ENCODE measurements at places on chromosomes 11 and 22.

- no peak for DNase-seq
Observed at GRCh38 chr22:17891481-17892167, 117.4 kb upstream of the BID start.

- DNase-seq = no peak
Observed at GRCh38 chr11:85028329-85029101, 598.6 kb downstream of the DLG2 start.

DNA sequence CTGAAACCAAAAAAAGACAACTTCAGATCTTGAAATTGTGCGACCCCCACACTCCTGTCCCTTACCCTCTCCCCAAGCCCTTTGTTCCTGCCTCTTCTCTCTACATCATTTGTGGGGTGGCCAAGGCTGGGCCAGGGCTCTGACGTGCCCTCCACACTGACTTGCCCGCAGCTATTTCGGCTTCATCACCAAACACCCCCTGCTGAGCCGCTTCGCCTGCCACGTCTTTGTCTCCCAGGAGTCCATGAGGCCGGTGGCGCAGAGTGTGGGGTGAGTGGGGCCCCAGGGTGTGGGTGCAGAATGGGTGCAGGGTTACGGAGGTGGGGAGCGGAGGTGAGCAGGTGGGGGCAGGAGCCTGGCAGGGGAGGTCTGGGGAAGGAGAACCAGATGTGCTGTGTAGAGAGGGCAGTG is 9.5 kb downstream of the MAPK8IP2 start:
- no peak for DNase-seq

- DNase-seq = no peak
Observed at GRCh38 chr11:92018332-92018731, 206.3 kb upstream of the FAT3 start.

GRCh38 chr11:81059356-81059755 is 1618.5 kb upstream of the TENM4 start:
- DNase-seq = no peak

GRCh38 chr11:36151933-36152580 is 137.2 kb downstream of the COMMD9 start:
- no peak for DNase-seq

DNA sequence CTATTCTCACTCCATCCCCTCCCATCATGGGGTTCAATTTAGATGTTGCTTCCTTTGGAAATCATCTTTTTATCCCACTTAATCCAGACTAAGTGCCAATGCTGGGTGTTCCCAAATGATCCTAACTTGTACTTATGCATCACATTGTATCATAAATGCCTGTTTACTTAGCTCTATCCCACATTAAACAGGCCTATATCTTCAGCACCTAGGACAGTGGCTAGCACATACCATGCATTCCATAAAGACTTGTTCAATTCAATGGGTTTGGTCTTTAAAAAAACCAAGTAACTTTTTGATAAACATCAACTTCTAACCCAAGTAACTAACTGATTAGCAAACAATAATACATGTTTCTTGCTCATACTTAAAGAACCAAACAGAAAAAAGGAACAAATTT is 40.6 kb downstream of the RSF1 start:
- no peak for DNase-seq

GRCh38 chr11:90704510-90704909 is 481.7 kb upstream of the CHORDC1 start:
- no peak for DNase-seq

DNA sequence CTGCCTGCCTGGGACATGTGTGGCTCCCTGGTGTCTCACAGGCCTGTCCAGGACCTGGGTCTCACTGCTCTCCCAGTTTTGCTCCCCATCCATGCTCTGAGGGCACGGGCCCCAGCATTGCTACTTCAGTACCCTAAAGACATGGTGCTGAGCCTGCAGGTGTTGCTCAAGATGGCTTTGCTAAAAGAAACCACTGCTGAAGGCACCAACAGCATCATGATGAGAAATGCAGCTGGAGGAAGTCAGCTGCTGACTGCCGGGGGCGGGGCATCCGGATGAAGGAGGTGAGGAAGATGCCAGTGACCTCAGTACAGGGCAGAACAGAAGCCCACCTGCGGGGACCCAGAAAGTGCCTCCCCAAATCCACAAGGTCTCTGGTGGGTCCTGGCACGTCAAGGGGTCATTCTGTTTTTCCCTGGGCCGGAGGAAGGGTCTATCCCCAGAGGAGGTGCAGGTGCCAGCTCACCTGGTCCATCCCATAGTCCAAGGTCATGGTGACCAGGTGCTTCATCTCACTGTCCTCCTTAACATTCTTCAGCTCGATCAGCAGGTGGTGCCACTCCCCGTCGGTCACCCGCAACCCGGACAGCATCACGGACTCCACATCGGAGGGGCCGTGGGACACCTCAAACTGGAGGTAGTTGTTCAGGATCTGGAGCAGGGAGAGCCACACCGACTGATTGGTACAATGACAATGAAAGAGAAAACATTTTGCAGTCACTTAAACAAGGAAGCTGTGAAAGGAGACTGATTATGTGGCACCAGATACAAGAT is 63.9 kb downstream of the TRMU start:
- DNase-seq = no peak

- DNase-seq = peak; percentile 63
Observed at GRCh38 chr22:50293441-50294318, 13.8 kb downstream of the PLXNB2 start.

GRCh38 chr11:1667906-1668305 is 29.1 kb upstream of the KRTAP5-6 start:
- DNase-seq = no peak

GRCh38 chr22:29089507-29089906 is 16.7 kb downstream of the KREMEN1 start:
- DNase-seq = no peak

- no peak for DNase-seq
Observed at GRCh38 chr11:61715867-61716266, 35.7 kb downstream of the DAGLA start.

DNA sequence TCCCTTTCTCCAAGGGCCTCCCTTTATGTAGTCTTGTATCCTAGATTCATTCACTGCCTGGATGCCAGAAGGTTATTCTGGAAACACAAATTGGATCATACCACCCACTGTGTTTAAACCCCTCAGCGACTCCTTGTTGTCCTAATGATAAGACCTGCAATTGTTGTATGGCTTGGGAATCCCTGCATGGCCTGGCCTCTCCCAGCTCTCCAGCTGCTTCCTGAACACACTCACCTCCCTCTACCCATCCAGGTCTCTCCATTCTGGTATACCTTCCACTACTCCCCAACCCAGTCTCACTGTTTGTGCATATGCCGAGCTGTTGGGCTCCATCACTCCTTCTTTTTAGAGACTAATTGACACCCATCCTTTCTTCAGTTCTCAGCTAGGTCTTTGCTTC is 124.3 kb upstream of the ALX4 start:
- no peak for DNase-seq

GRCh38 chr11:9753021-9753420 is 89.1 kb downstream of the SWAP70 start:
- DNase-seq = no peak

- no peak for DNase-seq
Observed at GRCh38 chr11:26473216-26474194, 98.6 kb downstream of the MUC15 start.

GRCh38 chr11:69318093-69318420 is 24.1 kb downstream of the MYEOV start:
- DNase-seq = no peak

DNA sequence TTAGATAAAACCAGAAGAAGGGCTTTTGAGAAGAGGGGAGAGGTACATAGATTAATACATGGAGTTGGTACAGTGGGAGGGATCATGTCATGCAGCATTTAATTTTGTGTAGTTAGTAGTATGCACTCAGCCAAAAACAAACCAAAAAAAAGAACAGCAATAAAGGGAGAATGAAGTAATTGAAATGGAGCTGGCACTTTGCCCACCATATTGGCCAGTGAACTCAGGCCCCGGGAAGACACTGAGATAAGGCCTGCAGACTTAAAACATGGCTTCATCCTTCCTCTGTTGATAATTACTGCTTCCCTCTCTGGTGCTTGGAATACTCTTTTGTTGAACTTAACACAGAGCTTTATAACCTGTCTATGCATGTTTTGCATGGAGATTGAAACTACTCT is 3.1 kb downstream of the PANX1 start:
- DNase-seq = no peak

DNA sequence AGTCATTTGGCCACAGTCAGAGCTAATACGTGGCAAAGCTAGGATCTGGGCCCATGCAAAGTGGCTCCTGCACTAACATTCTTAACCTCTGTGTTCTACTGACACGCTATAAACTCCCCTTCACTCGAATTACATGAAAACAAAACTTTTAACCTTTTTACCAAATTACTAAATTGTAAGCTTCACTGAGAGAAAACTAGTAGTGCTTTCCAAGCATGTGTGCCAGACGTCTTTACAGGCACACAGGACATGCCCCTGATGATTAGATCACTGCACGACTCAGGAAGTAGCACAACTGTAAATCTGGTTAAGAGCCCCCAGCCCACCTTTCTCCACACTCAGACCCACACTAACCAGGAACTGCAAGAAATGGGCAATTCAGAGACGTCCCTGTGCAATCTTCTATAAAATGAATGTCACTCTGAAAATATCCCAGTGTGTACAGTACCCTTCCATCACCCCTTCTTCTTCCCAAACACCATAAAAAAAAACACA is 16.1 kb downstream of the PHF21A start:
- DNase-seq = no peak

- no peak for DNase-seq
Observed at GRCh38 chr22:43185860-43186261, 1.1 kb downstream of the TTLL12 start.

DNA sequence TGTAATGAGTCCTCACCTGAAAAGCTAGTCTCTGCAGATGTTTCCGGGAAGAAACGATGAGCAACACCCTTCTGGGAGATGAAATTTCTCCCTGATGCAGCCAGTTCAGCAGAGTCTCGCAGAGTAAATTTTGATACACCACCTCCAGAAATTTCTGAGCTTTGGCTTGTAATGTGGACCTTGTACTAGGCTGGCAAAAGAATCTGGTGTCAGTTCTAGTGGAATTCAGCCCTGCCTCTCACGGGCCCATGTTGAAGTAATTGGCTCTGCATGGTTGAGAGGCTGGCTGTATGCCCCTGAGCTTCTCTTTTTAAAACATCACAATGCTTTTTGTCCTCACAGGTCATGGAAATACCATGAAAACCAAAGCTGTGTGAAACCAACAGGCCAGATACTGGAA is at the start of gene GLYAT:
TSS of gene GLYAT (minus strand) at position 125 of the 400 bp plus-strand sequence. CDS start 7,447 bp downstream, outside the sequence.
- DNase-seq = no peak

GRCh38 chr11:105193260-105193659 is 53.7 kb upstream of the CARD18 start:
- DNase-seq = no peak

DNA sequence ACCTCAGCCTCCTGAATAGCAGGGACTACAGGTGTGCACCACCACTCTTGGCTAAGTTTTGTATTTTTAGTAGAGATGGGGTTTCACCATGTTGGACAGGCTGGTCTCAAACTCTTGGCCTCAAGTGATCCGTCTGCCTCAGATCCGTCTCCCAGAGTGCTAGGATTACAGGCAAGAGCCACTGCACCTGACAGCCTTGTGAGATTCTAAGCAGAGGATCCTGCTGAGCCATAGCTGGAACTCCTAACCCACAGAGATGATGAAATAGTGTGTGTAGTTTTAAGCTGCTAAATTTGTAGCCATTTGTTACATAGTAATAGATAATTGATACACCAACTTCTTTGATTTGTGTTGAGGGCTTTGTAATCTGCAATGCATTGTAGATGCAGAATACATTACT is 51.1 kb downstream of the CLMP start:
- DNase-seq = no peak

DNA sequence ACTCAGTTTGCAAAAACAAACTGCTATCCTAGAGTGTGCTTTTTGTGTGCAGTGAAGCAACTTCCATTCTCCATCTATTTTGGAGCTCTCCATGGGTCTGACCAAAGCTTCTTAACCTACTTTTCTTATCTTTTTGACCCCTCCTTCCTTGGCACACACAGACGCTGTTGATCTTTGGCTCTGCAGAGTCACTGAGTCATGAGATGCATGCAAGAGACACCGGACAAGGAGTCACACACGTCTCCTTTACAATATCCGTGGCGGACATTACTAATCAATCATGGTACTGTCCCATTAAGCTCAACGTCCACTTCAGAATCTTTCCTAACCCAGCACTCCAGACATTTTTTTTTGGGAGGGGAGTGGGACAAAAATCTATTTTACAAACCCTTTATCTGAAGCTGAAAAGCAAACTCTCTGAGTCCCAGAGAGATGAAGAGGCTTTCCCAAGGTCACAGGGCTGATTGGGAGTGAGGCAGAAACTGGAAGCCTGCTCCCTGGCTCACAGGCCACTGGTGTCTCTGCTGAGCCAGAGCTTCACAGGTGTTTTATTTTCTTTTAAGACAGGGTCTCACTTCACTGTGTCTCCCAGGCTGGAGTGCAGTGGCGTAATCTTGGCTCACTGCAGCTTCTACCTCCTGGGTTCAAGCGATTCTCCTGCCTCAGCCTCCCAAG is 165.8 kb upstream of the SYT13 start:
- no peak for DNase-seq

- no peak for DNase-seq
Observed at GRCh38 chr11:6357222-6357621, 33.1 kb upstream of the SMPD1 start.

DNA sequence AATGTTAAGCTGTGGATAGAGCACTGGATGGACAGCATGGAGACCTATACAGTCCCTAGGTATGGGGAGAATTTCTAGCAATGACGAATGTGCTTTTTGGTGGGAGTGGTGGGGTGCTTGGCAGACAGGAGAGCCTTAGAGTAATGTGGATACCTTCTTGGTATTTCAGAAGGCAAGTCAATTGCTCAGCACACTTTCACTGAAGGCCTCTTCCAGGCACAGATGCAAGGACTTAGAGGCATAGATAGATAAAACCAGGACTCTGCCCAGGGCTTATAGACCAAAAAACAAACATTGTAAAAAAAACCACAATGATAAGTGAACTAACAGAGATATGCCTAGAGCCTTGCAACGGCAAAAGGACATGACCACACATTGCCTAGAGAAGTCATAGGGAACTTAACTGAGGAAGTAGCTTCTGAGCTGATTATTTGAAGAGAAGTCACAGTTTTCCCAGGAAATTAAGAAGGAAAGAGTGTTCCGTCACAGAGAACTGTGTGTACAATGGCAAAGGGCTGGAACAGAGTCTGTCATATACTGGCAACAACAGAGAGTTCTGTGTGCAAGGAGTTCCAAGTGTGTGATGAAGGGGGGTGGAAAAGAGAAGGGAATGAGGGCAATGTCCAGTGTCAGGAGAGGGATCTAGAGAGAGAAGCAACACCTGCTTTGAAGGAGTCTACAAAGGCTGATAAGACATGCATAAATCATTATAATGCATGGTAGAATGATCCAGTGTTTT is 65.9 kb upstream of the PICALM start:
- DNase-seq = no peak

DNA sequence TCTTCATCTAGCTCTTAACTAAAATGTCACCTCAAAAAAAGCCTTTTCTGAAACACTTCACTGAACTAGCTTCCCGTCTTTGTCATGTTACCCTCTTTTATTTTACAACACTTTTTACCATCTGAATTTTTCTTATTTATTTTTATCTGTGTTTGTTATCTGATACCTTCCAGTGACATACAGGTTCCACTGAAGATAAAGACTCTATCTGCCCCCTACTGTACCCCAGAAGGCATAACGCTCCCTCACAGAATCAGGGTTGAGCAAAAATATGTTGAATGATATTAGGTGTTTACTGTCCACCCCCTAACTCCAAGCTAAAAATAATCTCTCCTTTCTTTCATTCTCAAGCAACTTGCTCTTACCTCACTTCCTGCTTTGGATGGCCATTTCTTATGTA is 654.2 kb downstream of the NELL1 start:
- no peak for DNase-seq

GRCh38 chr22:46074771-46075551 is 75.4 kb upstream of the PPARA start:
- no peak for DNase-seq
